ENCODE measurements at places on chromosomes 5 and 9.

DNA sequence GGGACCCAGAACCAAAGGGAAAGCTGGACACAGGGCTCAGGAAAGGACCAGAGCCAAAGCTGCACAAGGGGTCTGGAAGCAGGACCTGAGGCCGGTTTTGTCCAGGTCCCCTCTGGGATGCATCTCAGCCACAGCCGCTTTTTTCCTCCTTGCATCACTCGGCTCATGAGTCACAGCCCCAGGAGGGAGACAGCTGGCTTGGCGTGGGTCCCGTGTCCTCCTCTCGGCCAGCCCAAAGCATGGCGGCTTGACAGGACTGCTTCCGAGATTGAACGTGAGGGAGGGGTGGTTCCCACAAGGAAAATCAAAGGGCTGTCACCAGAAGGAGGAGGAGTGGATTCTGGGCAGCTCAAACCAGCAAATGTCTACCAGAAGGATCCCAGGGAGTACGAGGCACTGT, 56.7 kb upstream of the CPLX2 start:
- DNase-seq: no peak

DNA sequence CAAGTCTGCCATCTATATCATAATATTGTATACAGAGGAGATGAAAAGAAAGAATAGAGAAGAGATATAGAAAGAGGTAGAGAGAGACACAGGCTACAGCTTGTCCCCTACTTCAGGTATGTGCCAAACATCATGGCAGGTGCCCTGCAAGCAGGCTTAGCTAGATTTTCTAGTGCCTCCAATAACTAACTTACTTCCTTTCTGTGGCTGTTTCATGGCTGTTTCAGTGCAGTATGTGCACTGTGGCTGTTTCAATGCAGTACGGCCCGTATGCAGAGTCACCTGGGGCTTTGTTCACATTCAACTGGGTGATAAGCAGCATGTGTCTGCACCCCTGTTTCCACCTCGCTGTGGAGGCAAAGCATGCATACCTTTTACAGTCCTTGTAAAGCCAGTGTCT, 327.2 kb downstream of the NTRK2 start:
- no peak for DNase-seq

DNA sequence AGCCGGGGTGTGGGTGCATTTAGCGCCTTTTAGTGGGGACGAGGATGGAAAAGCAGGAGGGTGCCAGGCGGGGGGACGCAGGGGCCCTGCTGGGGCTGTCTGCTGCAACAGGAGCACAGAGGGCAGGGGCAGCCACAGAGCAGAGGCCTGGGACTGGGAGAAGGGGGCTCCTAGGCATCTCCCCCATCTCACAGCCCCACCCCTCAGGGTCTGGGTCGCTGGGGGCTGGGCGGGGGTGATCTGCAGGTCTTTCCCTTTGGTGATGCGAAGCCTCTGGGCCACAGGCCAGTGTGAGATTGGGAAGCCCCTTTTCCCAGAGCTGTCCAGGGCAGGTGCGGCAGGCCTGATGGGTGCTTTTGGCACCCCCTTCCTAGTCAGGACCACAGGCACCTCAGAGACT, 4.8 kb downstream of the TOR2A start:
- DNase-seq: no peak

- DNase-seq: no peak
Observed at GRCh38 chr5:88226881-88227450, 41.7 kb downstream of the TMEM161B start.

DNA sequence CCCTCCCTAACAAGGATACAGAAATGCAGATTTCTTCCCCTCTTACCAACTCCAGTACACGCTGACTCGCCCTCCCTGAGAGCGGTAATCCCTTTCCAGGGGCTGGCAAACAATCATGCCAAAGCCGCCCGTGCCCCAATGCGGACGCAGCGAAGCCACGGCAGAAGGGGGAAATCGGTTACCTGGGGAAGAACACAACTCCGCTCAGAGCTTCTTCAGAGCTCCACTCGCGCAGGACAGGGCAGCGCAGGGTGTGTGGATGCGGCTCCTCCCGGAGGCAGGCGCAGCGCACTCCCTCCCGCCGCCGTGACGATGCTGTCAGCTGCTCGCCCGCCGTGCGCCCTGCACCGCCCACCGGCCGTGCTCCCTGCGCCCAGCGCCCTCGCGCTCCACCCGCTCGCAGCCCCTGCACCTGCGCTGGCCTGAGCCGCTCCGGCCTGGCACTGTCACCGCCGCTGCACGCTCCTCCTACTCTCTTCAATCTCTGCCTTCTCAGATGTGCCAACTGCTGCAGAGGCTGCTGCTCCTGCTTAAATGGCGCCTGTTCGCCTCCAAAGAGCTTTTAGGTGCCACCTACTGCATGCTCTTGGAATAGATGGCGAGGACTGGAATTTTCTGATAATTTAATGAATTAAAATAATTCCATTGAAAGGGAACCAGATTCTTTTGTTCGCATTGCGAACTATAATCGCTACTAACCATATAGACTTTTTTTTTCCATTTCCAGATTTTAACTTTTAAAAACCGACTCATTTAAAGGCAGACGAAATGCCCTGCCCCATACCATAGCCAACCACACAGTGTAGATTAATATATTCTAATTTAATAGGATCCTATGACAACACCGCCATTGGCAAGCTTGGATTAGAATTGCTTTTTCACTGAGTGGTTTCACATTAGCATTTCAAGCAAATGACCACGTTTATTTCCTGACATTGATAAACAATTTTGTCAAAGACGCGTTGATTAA, at the start of gene DIRAS2:
Gene DIRAS2, minus strand, starts transcription at position 255 of the 970 bp plus-strand sequence. CDS start 28,997 bp downstream, outside the sequence.
- DNase-seq: no peak

- no peak for DNase-seq
Observed at GRCh38 chr5:43155394-43156096, 34.8 kb downstream of the ZNF131 start.

GRCh38 chr5:89030798-89031197, 147.8 kb upstream of the MEF2C start:
- DNase-seq: no peak

DNA sequence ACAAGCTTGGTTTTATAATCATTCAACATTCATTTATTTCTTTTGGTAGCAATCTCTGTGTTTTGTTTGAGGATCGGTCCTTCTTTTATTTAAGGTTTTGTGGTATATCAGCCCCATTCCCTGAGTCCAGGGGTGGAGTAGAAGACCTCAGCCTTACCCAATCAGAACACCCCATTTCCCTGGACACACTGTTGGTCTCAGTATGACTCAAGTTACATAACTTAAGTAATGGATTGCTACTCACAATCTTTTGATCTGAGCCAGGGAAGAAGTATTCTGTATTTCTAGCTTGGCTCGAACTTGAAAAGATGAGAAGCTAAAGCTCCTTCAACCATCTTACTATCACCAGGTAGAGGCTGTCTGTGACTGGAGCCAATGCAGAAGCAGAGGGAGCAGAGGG, 175.2 kb upstream of the HAPLN1 start:
- no peak for DNase-seq

DNA sequence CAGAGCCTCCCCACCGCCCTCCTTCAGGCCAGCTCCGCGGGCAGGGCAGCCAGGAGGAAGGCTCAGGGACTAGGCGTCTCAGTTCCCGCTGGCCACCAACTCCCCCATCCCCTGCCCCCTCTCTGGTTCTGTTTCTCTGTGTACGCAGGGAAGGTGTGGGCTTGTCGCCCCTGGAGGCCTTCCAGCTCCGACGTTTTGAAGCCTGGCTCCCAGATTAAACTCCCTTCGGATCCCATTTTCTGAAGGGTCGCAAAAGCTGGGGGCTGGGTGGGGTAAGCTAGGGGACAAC, 346 bp downstream of the ATOX1 start:
- DNase-seq: no peak

GRCh38 chr5:108523360-108523759, 141.5 kb upstream of the FBXL17 start:
- DNase-seq: no peak

DNA sequence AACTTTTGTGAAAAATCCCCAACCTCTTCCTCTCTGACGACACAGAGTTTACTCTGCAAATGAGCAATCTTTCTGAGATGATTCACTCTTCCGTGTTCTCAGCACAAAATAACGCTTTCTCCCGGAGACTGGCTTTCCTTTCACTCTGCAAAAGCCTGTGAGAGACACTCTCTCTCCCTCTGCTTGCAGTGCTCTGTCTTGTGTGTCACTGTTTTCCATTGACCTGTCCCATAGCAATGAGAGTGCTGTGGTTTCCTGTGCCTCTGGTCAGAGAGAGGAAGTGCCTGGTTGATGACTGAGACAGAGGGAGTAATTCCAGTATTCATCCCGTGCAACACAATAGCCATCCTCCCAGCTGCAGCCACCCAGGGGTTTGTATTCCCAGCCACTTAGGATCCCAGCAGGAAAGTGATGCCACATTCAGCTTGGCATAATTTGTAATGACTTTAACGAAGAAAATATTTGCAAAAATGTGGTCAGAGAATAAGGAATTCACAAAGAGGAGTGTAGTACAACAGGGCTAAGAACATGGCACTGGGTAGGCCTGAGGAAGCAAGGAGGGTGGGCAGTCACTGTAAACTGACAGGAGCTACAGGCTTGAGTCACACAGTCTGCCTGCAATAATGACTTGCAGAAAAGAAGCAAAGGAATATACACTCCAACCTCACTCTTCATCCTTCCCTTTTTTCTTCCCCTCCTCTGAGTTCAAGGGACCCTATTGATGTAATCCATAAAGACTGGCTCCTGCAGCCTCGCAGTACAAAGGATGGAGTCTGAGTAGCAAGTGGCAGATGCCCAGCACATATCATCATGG, 463.5 kb upstream of the RGMB start:
- DNase-seq: no peak

DNA sequence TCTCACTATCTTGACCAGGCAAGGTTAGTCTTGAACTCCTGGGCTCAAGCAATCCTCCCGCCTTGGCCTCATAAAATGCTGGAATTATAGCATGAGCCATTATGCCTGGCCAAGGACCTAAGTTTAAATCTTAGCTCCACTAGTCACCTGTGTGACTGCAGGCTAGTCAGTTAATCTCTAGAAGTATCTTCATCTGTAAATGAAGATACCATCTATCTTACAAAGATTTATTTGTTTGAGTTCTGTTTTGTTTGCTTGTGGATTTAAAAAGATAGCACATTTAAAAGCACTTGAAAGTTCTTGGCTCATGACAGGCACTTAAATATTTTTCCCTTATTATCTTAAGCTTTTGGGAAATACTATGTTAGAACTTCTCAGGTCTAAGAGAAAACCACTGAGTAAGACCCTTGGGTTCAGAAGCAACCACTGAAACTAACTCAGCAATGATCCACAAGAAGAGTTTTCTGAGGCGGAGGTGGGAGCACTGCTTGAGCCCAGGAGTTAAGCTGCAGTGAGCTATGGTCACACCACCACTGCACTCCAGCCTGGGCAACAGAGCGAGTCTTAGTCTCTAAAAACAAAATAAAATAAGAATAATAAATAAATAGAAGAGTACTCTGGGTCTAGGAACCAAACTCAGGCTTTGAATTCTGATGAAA, 19.1 kb downstream of the TMEM245 start:
- no peak for DNase-seq
